Stimulated activated CD8-positive, alpha-beta memory T cell treated with anti-CD3 and anti-CD28 coated beads, Interleukin-15, amount 100 ng/mL, for 48 hours (primary cell): ENCODE measurements at places on chromosomes 1 and 21.

- no peak for DNase-seq
These were observed 82.4 kb upstream of the FGGY start for GRCh38 chr1:59214248-59215208.

DNA sequence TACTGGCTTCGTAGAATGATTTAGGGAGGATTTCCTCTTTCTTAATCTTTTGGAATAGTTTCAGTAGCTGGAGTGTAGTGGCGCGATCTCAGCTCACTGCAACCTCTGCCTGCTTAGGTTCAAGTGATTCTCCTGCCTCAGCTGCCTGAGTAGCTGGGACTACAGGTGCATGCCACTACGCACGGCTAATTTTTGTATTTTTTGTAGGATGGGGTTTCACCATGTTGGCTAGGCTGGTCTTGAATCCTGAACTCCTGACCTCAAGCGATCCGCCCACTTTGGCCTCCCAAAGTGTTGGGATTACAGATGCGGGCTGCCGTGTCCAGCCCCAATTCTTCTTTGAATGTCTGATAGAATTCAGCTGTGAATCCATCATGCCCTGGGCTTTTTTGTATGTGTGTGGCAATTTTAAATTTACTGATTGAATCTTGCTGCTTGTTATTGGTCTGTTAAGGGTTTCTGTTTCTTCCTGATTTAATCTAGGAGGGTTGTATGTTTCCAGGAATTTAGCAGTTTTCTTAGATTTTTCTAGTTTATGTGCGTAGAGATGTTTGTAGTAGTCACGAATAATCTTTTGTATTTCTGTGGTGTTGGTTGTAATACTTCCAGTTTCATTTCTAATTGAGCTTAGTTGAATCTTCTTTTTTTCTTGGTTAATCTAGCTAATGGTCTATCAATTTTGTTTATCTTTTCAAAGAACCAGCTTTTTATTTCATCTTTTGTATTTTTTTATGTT is 15.3 kb downstream of the MAN1C1 start:
- DNase-seq: no peak

- DNase-seq: no peak
These were observed 27.0 kb upstream of the IFNAR2 start for GRCh38 chr21:33202464-33203363.

DNA sequence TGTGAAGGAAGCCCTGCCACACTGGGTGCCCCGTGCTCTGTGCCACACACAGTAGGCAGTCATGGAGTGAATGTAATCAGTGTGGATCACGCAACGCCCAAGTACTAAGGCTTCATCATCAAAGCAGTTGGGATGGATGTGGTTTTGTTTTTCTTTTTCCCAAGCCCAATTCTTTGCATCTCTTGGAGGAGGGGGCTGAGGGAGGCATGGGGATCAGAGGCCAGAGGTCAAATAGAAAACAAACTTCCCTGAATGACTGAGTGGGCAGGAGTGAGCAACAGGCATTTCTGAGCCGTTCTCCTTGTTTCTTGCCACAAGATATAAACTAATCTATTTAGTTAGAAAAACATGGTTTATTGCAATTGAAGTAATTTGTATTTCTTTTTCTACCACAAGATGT is 85.3 kb downstream of the TRABD2B start:
- DNase-seq: no peak
